ENCODE measurements at places on chromosomes 12 and 14.

DNA sequence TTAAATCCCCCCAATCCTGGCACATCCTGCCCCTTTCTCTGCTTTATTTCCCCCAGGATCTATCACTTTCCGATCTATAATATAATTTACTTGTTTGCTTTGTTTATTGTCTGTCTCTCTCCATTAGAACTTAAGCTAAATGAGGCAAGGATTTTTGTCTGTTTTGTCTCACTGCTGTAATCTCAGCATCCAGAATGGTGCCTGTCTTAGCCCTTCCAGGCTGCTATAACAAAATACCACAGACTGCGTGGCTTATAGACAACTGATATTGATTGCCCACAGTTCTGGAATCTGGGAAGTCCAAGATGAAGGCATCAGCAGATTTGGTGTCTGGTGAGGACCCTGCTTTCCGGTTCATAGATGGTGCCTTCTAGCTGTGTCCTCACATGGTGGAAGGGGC lies 65.2 kb downstream of the VWF start:
- DNase-seq: no peak

GRCh38 chr12:93733358-93733757 lies 56.2 kb downstream of the CRADD start:
- DNase-seq: no peak

DNA sequence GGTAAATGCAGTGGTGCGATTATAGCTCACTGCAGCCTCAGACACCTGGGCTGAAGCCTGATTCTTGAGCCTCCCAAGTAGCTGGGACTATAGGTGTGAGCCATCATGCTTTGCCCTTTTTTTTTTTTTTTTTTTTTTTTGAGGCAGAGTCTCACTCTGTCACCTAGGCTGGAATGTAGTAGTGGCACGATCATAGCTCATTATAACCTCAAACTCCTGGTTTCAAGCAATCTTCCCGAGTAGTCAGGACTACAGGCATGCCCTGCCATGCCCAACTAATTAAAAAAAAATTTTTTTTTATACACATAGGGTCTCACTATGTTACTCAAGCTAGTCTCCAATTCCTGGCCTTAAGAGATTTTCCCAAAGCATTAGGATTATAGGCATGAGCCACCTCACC lies 6.9 kb downstream of the ATP2A2 start:
- DNase-seq: no peak

GRCh38 chr12:64600164-64600561 lies 10.1 kb upstream of the RASSF3 start:
- DNase-seq: no peak

DNA sequence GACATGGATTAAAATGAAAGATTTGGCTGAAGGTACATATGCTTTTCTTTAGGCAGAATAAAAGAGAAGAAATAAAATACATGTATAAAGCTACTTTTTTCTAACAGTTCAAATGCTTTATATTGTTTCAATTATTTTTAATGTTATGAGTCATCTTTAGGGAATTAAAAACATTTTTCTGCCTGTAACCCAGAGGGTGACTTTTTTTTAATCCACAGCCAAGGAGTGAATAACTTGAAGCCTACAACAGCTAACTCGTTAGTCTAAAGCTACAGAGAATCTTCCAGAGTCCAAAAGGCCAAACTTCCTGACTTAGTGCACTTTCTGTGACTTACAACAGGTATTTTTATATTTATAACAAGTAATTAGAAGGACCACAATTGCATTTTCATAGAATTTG lies 151.6 kb downstream of the SEC23A start:
- DNase-seq: no peak

- DNase-seq: no peak
These were observed 646.5 kb upstream of the SEL1L start for GRCh38 chr14:82180139-82180538.

DNA sequence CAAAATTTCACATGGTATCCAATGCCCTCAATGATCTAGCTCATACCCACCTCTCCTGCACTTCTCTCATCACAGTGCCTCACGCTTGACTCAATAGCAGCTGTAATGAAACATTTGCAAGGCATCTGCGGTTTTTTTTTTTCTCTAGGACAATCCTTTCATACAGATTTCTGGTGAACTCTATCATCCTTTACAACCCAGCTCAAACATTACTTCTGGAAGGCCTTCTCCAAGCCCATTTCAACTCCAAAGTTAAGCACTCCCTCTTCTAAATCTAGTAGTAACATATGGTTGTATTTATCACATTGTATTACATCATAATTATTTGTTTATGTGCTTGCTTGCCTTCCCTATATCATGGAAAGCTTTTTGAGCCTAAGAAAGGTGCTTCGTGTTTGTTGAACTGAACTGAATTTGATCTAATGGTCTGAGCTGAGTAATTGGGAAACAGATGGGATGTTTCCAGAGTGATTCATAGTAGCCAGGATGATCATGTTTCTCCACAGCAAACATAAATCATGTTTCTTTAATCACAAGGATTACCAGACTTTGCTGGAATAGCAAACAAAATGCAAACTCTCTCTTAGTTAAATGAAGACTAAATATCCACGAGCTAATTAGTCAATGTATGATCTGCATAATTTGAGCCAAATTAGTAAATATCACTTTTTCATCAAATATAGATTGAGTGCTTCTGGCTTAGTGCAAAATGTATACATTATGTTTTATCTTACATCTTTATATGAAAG lies 14.3 kb downstream of the CFL2 start:
- no peak for DNase-seq

DNA sequence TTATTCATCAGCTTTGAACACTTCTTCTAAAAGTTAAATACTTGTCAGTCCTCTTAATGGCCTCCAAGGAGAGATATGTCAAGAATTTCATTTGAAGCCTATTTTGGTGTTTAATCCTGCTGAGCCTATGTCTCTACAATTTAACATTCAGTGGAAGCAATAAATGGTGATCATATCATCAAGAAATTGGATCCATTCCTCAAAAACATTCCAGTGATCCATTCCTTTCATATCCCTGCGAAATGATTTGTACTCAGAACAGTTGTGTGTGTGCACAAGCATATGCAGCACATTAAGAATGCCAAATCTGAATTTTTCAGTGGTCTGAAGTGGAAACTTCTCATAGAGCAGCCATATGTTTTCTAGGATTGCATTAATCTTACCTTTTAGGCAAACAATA lies 373.7 kb upstream of the SYT1 start:
- no peak for DNase-seq

GRCh38 chr12:122072031-122072970 lies 6.3 kb upstream of the MLXIP start:
- DNase-seq: no peak

- no peak for DNase-seq
These were observed 63.5 kb downstream of the FOXG1 start for GRCh38 chr14:28830115-28830534.

GRCh38 chr12:19799895-19800602 lies 360.8 kb downstream of the AEBP2 start:
- DNase-seq: no peak

- DNase-seq: no peak
These were observed 53.6 kb upstream of the EIF5 start for GRCh38 chr14:103280278-103280928.

DNA sequence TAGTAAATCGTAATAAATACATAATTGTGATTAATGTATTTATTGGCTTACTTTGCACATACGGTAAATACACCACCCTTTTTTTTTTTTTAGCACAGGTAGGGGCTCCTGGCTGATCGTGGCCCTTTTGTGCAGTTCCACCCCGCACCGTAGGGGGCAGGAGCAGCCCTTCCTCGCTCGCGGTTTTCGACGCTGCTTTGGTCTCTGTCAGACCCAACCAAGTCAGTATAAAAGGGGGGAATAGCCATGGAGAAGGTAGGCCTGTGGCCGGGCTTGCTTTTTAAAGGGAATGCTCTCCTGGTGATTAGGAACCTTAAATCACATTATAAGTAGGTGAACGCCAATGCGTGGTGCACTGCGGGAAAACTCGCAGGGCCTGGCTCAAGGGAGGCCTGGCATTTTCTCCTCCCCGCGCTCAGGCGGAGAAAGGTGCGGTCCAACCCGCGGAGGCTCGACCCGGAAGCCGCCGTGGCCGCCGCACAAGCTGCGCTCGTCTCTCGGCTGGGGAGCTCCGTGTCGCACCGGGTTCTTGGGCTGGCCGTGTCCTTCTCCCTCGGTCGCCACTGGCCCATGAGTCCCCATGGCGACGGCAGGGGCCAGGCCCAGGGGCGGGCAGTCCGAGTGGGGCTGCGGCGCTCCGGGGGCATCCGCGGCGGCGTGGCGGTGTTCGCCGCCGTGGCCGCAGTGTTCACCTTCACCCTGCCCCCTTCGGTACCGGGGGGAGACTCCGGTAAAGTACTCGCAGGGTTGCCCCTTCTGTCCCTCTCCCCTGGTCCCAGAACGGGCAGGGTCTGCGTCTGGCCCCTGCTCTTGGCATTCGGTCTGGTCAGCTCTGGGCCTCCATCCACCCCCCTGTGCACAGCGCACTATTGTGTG lies at the start of gene TMEM260:
TMEM260 (plus strand) TSS at position 454 of the 876 bp plus-strand sequence; CDS start at position 571, 117 bp downstream.
- DNase-seq: peak; percentile 91

GRCh38 chr12:123149501-123150274 lies 1.2 kb downstream of the PITPNM2 start:
- DNase-seq: no peak

DNA sequence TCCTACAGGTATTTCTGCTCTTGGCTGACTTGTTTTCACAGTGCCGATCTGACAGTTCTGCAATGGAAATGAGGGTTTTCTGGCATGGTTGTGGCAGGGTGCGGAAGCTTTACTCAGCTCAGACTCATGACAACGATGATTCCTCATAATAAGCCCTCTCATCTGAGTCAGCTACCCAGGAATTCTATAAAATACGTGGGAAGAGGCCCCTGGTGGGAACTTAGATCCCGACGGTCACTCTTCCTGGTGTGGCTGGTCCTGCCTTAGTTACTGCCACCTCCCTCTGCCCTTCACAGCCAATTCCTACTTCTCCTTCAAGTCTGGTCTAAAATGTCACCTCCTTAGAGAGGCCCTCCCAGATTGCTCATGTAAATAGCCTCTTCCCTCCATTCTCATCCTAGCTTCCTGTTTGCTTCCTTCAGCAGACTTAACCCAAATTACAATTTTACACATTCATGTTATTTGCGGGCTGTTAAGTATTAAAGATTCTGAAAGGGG lies 104.2 kb upstream of the MAP1LC3B2 start:
- no peak for DNase-seq

- no peak for DNase-seq
These were observed 232.5 kb upstream of the NOS1 start for GRCh38 chr12:117593815-117594400.

DNA sequence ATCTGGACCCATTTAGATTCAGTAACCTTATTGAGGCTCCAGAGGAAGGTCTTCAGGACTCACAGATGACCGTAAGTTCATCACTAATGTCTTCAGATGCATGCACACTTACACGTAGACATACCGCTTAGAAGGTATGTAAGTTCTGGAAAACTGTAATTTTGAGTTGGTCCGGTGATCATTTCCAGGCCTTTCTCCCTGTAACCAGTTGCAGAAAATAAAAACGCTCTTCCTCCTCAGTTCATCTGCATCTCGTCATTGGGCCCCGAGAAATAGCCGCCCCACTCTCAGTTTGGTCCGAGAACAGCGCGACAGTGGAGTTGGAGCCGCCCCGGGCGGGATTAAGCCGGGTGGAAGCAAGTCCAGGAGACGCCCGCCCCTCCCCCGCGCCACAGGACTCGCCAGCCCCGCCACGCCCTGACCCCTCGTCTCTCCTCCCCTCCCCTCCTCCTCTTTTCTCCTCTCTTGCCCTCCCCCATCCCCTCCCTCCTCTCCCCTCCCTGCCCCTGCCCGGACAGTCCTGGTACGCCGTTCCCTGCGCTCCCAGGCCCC lies 83.7 kb downstream of the TNFAIP2 start:
- no peak for DNase-seq

DNA sequence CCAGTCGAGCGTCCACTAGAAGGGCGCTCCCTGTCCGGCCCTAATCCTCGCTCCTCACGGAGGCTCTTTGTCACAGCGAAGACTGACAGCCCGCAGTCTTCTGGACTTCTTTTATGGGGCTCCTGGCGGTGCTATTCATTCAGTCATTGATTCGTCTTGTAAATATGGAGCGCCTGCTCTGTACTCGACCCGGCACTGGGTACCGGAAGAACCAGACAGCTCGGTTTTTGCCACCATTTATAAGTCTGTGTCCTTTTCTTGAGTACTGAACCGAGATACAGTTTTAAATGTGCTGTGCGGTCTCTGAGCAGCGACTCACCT lies 570 bp downstream of the DMAC2L start:
- DNase-seq: no peak

DNA sequence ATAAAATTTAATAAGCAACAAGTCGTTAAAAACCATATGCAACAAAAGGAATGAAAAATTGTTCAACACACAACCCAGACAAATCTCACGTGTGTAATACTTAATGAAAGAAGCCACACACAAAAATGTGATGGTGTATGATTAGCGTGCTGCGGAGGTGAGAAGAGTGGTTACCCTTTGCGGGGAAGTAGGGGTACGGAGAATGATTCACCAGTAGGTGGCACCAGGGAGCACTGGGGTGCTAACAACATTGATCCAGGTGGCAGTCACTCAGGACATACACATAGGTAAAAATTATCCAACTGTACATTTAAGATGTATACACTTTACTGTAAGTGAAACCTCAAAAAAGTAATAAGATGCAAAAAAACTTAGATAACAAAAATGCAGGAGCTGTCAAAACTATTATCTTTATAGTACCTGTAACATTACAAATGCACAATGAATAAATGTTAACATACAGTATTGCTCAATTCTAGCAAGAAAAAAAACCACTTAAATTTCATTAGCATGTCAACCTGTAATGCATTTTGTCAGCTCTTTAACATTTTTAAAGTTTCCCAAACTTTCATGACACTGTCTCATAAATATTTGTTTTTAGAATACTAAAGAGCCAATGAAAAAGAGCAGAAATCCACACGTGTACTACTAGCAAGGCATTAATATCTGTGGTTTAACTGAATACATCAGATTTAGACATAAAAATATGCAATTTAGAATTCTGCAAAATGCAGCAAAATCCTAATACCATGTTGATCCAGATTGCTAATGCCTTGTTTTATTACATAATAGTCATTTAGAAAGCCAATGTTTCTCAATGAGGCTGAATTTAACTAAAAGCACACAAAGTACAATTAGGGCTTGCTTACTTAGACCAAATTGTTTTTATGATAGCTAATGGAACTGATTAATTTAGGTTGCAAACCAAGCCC lies 46.7 kb downstream of the TMCC3 start:
- peak; percentile 68 for DNase-seq

- no peak for DNase-seq
These were observed 84.1 kb downstream of the BCAT1 start for GRCh38 chr12:24864796-24865125.

GRCh38 chr12:120642121-120642520 lies 1.7 kb downstream of the CABP1 start:
- no peak for DNase-seq

All from stimulated activated naive CD8-positive, alpha-beta T cell treated with anti-CD3 and anti-CD28 coated beads, Interleukin-15, Interleukin-2, amounts not matched to agents 100 U/mL and 50 U/mL, for 24 hours (primary cell).